Left renal pelvis (tissue), 4 donors: ENCODE measurements at places on chromosomes 2 and 18.

DNA sequence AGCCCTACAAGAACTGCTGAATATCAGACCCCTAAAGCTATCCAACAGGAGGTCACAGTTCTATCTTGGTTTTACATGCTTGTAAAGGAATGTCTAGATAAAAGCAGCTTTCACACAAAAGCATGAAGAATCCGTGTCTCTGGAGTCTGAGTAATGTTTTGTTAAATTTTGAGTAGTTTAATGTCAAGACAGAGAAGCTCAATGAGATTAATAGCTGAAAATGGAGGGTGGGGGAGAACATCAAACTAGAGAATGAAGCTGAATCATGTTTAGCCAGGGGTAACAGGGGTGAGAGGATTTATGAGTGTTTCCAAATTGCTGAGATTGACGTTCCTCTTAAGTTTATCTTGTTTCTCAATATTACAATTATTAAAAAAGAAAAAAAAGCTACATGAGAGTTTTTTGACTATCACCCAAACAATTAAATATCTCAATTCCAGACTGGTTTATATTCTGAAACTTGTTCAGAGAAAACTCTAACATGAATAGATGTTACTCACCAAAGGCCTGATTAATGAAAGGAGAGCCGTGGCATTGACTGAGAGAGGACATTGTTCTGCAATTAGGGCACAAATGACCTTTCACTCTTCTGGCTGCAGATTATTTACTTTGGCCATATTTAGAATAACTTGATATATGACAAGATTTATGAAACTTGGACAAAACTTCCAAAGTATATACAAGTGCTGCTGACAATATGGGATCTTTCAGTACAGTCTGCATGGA lies 266.4 kb upstream of the ETAA1 start:
- DNase-seq: peak; percentile 53

DNA sequence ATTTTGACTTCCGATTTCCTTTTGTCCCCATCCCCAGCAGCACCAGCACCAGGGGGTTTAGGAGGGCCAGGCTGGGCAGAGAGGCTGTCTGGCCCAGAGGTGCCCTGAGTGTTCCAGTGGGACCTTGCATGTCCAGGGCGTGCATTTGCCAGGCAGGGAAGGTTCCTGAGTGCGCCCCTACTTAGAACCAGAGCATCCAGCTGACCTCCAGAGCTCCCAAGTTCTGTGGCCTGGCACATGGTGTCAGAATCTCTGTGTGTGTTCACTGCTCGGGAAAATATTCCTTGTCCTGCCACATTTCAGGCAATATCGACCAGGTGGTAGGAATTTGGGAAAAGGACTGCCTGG lies 5.5 kb downstream of the SIX3 start:
- no peak for DNase-seq

DNA sequence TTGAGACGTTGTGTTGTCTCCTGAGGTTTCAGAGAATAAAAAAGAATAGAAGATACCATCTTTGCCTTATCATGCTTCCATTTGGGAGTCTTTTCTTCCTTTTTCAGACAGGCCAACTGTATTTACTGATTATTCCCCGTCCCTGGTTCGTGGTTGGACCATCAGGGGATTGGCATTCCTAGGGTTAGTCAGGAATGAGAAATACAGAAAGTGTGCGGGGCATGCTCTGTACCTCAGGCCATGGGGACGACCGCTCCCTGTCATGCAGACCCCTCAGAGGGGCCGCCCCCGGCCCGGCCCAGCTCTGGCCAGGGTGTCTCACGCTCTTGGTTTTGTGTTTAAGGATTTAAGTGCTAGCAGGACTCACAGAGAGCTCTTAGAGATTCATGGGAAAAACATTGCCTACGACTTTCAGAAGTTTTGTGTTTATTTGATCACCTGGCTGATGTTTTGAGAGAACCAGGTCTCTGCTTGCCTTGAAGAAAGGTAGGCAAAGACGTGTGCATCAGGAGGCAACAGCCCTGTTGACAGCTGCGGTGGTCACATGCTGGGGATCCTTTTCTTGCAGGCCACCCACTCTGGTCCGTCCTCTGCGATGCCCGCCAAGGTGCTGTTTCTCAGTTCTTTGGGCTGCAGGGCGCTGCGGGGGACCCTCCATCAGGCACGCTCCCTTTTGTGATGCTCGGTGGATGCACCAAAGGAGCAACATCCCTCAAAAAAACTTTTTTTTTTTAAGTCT lies 317.8 kb downstream of the AGAP1 start:
- no peak for DNase-seq

GRCh38 chr2:124822516-124822915 lies 797.4 kb downstream of the CNTNAP5 start:
- DNase-seq: no peak

DNA sequence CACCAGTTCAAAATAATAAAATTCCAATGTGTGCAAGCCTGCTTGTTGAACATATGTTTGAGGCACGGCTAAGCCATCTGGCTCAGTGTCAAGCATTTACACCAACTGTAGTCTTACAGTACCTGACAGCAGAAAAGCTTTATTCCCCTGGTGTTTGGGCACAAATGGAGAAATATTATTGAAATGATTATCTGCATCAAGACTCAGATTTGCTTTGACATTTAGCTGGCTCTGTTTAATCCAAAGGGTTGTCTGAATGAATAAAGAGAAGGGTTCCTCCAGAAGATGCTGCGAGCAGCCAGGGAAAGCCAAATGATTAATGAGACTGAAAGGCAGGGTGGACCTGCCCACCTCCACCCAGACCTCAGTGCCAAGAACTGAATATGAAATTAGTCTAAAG lies 393.2 kb upstream of the GALNT5 start:
- no peak for DNase-seq

- DNase-seq: no peak
Observed at GRCh38 chr18:12086677-12087470, 6.8 kb upstream of the ANKRD62 start.

GRCh38 chr18:70421471-70422390 lies 132.9 kb downstream of the SOCS6 start:
- no peak for DNase-seq

- DNase-seq: no peak
Observed at GRCh38 chr2:62495761-62496160, 10.2 kb downstream of the TMEM17 start.

GRCh38 chr2:241066893-241067341 lies 35.2 kb downstream of the MTERF4 start:
- DNase-seq: no peak

- no peak for DNase-seq
Observed at GRCh38 chr18:36592282-36592681, 236.5 kb downstream of the TPGS2 start.

- no peak for DNase-seq
Observed at GRCh38 chr2:167471734-167472133, 583.5 kb downstream of the XIRP2 start.

DNA sequence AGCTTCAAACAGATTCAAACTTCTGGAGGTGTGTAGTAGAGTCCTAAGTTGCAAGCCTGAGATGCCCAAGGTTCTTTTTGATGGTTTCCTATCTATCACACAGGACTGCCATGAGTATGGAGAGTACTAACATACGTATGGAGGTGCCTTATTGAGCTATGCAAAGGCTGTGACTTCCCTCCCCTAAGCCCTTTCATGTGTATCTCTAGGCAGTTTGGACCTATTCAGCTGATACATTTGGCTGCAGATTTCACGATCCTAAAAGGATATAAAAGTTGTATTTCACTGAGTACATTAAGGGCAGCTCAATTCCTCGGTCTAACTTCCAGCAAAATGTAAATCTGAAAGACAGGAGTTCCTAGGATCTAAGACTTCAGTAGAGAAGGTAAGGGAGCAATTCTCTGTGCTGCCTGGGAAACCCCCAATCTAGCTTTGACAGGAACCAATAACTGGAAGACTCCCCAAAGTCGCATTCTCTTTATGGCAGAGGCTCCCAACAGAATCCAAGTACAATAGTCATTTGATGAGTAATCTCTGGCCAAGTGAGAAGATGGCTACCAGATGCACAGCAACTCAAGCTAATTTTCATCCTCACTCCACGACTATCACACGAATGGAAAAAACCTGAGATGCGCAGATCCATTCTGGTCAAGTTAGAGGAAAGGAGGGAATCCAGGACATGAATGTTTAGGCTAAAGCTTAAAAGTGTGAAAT lies 83.8 kb downstream of the ATL2 start:
- no peak for DNase-seq

- no peak for DNase-seq
Observed at GRCh38 chr2:21181957-21182356, 58.2 kb downstream of the TDRD15 start.

GRCh38 chr2:42601076-42601475 lies 32.6 kb downstream of the MTA3 start:
- no peak for DNase-seq

DNA sequence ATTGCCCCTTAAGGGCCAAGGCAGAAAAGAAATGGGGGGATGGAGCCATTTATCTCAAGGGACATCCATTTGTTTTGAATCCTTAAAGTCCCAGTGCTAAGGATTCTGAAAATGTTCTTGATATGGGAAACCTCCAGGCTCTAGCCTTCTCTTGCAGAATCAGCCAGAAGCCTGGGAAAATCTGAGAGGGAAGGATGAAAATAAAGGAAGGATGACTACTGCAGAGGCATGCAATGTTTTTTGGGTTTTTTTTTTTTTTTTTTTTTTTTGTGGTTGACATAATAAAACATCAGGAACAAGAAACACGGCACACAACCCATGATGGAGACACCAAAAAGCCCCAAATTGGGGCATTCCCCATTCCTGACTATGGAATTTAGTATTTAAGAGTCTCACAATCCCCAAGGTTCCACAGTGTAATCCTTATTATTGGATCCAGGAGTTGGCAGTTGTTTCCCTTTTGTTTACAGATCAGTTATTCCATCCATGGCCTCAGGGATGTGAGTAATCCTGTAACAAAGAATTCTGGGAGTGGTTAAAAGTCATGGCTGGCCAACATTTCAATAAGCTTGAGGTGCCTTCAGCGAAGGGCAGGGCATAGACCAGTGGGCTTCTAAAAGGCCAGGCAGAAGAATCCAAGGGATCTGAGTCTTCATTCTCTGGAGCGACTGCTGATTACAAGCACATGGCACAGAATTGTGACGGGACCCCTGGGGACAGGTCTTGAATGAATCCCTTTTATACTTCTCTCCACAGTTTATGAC lies 337.5 kb downstream of the GULP1 start:
- DNase-seq: no peak

DNA sequence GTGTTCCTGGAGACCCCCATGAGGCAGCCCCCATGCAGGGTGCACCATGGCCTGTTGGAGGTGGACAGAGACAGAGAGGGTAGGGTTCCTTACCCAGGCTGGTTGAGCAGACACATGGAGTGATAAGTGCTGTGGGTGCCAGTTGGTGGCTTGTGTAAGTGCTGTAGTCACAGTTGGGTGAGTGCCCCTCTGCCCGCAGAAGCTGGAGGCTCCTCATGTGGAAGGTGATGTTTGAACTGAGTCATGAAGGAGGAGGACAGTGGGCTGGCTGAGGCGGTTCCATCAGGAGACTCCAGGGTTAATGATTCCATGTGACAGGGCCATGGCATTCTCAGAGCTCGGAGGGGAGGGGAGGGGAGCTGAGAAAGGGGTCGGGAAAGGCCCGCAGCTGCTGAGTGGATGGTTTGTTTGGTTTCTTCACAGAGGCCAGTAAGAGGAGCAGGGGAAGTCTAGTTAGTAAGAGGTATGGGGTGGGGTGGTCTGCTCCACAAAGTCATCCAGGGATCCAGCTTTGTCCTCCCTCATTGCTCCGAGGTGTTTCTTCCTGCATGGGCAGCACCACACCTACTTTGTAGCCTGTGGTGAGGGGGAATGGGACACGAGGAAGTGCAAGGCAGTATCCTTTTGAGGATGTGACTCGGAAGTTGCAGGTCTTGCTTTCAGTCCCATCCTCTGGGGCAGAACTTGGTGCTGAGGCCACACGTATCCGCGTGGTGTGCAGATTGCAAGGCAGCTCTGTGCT lies 13.6 kb downstream of the IMPA2 start:
- no peak for DNase-seq

DNA sequence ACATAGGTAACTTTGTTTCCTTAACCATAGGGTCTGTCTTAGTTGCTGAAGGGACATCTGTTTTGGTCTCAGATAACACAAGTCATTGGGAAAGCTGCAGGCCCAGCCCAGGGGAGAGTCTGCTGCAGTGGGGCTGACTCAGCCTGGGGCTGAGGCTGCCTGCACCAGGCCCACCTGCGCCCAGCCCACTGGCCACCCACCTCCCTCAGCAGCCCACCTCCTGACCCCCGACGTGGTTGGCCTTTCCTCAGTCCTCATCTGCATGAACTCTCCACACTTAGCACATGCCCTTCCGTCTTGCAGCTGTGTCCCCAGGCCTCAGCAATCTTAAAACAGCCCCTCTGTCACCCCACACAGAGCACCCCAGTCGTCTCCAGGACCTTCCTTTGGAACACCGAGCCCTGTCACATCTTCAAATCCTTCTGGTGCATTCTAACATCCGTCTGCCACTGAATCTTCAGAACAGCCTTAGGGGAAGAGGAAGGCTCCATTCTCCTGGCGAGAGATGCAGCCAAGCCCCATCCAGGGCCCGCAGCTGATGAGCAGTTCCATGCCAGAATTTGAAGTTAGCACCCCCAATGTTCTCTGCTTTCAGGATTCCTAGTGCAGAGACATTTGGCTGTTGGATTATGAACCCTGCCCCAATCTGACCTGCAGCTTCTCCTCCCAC lies 231.4 kb downstream of the SEPTIN10 start:
- DNase-seq: no peak

DNA sequence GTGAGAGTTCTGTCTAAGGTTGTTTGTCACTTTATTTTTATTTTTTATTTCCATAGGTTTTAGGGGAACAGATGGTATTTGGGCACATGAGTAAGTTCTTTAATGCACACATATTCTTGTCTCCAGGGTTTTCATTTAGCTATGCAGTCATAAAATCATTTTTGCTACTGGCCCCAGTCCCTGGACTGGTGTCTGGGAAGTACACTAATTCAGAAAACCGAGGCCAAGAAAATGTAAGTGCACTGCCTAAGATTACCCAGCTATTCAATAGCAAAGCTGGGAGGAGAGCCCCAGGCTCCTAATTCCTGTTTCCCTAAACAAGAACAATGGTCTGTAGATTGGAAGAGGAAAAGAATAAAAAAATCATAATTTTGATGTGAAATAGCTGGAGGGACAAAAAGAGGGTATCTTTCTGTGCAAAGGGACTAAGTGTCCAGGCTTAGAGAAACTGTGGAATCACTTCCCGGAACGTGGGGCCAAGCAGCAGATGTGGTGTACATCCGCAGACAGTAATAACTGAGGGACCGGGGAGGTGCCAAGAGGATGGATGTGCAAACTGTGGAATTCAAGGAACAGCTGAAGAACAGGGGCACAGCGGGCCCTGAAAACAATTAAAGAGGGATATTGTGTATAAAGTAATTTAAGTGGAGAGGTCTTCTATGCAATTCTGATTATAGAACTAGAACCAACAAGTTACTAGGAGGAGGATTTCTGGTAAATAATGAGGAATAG lies 236.3 kb downstream of the ACKR3 start:
- no peak for DNase-seq

GRCh38 chr18:10036479-10036878 lies 122.7 kb downstream of the VAPA start:
- no peak for DNase-seq

GRCh38 chr2:66448136-66448991 lies 13.4 kb downstream of the MEIS1 start:
- DNase-seq: no peak

GRCh38 chr2:95158891-95159619 lies 593 bp downstream of the ZNF514 start:
- no peak for DNase-seq

GRCh38 chr2:99112617-99113016 lies 28.9 kb upstream of the C2orf15 start:
- no peak for DNase-seq

- DNase-seq: no peak
Observed at GRCh38 chr2:164754157-164755093, 87.2 kb downstream of the COBLL1 start.

- DNase-seq: no peak
Observed at GRCh38 chr2:7060631-7061449, 143.6 kb downstream of the RNF144A start.

GRCh38 chr2:124920448-124920847 lies 895.4 kb downstream of the CNTNAP5 start:
- no peak for DNase-seq
